NAMALWA (cell line): ENCODE measurements at places on chromosomes 2 and 18.

- no peak for DNase-seq
These were observed 118.3 kb upstream of the NETO1 start for GRCh38 chr18:72986103-72986502.

GRCh38 chr2:192669505-192670091 is 474.9 kb upstream of the TMEFF2 start:
- DNase-seq = peak; percentile 6

- no peak for DNase-seq
These were observed 43.6 kb downstream of the SRBD1 start for GRCh38 chr2:45567288-45567963.

- no peak for DNase-seq
These were observed 86.0 kb downstream of the TACR1 start for GRCh38 chr2:75113231-75113869.

DNA sequence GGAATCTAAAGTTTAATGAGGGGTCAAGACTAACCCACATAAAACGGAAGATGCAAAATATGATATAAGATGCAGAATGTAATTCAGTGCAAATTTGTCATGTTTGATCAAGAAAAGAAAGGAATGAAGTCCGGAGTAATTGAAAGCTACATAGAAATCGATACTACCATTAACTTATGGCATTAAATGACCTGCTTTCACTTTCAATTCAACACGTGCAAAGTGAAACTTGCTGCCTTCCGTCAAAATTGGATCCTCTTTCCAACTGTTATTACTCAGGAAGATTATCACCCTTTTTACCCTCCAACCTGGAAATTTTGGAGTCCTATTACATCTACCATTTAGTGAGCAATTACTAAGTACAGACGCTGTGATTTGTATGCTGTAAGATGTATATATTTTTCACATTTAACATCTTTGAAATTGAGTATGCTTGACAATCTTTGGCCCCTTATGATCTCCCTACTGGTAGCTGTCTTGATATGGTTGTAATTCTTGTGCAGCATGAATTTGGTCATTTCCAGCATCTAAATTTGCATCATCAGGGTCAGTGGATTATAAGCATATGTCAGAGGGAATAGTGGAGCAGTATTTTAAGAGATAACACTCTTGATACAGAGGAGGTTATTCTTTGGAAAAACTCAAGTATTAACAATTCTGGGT is 18.6 kb downstream of the UNC80 start:
- DNase-seq = peak; percentile 21

GRCh38 chr18:72868585-72869225 is 918 bp upstream of the NETO1 start:
- DNase-seq = no peak

DNA sequence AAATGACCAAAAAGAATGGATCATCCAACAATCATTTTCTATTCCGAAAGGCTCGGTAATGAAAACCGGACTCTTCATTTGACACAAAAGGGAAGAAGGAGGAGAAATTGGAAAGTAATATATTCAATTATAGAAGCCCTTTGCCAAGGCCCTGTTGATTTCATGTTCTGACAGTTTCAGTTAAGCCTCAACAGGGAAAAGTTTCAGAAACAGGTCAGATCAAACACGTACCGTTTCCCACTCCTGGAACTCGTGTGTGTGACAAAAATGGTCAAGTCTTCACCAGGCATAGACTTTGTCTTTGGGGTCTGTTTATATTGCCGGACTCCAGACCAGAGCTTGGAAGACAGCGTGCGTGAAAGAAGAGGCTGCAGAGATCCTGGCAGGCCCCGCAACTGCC is 101.3 kb upstream of the BCL2L11 start:
- DNase-seq = no peak

- DNase-seq = no peak
These were observed 37.5 kb downstream of the PAX8 start for GRCh38 chr2:113240915-113241911.

- DNase-seq = peak; percentile 52
These were observed 132.1 kb downstream of the MBP start for GRCh38 chr18:77000527-77000926.

DNA sequence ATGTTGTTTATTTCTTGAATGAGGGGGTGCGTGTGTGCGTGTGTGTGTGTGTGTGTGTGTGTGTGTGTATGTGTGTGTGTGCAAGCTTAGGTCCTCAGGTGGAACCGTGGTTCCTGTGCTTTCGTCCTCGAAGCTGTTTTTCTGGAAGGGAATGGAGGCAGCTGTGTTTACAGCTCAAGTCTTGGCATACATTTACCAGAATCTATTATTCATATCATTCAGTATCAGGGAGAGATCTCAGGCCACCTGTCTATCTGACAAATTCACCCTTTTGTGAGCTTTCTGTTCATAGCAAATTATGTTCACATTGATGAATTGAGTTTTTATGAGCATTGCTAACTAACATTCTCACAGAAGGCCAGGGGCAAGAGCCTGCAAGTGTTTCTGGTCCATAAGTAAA is 550.4 kb downstream of the ARHGAP15 start:
- no peak for DNase-seq

- DNase-seq = no peak
These were observed 149.6 kb downstream of the MYT1L start for GRCh38 chr2:2181493-2181892.

DNA sequence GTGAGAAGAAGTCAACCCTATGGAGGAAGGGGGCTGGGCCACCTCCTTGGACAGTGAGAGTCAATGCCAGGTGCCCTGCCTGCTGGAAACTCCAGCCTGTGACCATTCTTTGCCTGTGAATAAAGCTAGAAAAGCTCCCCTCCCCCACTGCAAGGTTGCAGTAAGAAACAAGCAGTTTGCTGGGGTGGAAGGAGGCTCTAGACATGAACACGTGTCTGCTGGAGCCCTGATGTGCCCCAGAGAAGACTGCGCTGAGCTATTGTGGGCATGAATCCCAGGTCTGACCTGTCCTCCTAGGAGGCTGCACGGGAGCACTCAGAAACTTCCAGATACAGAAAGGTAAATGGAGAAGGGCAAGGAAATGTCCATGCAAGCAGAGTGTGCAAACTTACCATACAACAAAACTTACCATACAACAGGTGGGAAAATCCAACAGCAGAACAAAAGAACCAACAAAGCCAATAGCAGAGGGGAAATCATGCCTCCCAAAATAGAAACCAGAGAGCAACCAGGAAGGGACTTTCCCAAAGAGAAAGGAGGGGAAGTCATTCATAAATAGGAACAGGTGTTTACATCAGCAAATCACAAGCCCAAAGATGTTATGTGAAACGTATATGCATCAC is 278.7 kb downstream of the BCL2 start:
- no peak for DNase-seq

GRCh38 chr2:161983866-161984265 is 90.1 kb downstream of the DPP4 start:
- DNase-seq = no peak

DNA sequence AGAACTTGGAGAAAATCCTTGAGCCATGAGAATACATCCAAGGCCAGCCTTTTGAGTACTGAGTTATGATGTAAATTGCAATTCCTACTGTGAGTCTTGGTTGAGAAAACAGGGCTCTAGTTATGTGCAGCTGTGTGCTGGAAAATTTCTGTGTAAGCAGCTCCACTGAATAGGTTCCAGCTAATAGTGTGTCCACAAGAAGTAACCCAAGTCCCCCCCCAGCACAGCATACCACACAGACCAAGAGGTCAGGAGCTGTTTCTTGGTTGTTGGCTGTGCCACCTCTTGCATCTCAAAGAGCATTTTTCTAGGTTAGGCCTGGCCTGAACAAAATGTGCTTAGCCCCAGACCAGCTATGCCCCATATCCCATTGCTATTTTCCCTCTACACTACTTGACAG is 36.8 kb upstream of the APCDD1 start:
- DNase-seq = no peak

- DNase-seq = peak; percentile 55
These were observed 2.5 kb upstream of the DUSP2 start for GRCh38 chr2:96147593-96148201.

- no peak for DNase-seq
These were observed 59.1 kb downstream of the NETO1 start for GRCh38 chr18:72808680-72809079.

GRCh38 chr2:98296440-98296839 is 49.8 kb upstream of the CNGA3 start:
- DNase-seq = no peak

DNA sequence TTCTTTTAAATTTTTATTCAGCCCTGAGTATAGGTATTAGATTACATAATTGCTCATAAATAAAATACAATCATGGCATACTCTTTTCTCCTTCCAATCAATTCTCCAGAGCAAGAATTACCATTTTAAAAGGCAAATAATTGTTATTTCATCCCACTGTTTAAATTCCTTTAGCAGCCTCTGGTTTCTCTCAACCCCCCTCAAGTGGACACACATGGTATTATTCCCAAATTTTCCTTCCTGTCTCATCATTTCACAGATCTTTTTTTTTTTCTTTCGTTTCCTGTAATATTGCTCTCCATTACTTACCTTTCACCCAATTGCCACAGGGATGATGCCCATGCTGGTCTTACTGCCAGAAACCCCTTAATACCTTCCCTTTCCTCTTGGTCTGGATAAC is 385.2 kb downstream of the RIT2 start:
- DNase-seq = no peak

DNA sequence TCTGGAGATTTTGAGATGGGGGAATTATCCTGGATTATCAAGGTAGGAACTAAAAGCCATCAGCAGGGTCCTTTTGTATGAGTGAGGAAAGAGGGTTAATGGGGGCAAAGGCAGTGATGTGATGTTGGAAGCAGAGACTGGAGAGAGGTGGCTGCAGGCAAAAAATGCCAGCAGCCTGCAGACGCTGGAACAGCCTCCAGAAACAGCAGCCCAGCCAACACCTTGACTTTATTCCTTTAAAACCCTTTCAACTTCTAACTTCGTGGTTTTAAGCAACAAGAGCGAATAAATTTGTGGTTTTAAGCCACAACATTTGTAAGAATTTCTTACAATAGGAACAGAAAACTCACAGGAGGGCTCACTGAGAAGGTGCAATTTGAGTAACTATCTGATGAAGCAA is 523.1 kb upstream of the HS6ST1 start:
- no peak for DNase-seq

DNA sequence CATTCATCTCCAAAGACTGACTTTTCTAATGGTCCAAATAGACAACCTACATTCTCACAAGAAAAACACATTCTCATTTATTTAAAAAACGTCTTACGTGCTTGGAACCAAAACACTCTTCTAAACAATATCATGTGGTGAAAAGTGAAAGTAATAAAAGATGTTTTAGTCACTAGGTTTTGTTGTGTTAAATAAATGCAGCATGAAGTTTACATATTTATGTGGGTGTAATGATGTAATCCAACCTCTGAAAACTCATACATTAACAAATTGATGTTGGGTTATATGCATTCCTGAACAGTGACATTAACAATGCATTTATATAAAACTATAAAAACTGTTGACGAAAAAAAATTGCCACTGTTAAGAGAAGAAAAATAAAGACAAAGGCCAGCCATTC is 55.1 kb upstream of the ACVR2A start:
- DNase-seq = no peak

- DNase-seq = no peak
These were observed 129.9 kb downstream of the SPTBN1 start for GRCh38 chr2:54586062-54586461.

DNA sequence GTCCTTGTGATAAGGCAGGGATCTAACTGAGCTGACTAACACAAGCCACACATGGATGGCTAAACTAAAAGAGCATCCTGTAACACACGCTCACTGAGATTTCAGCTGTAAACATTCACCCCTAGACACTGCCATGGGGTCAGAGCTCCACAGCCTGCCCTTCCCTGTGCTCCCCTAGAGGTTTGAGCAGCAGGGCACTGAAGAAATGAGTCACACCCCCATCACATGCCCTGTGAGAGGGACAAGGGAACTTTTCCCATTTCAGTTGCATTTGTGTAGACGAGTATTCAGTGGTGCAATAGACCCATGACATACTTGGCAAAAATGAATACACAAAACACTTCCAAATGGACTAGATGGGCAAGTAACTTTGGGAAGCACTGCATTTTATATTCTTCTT is 402.4 kb upstream of the LRRTM1 start:
- DNase-seq = no peak

- DNase-seq = peak; percentile 84
These were observed 1.8 kb downstream of the REL start for GRCh38 chr2:60882971-60883753.

GRCh38 chr2:81876624-81877023 is 1572.1 kb upstream of the LRRTM1 start:
- no peak for DNase-seq

GRCh38 chr2:225670111-225670974 is 270.8 kb downstream of the NYAP2 start:
- DNase-seq = peak; percentile 8

GRCh38 chr18:27627927-27628326 is 442.8 kb upstream of the CHST9 start:
- no peak for DNase-seq

DNA sequence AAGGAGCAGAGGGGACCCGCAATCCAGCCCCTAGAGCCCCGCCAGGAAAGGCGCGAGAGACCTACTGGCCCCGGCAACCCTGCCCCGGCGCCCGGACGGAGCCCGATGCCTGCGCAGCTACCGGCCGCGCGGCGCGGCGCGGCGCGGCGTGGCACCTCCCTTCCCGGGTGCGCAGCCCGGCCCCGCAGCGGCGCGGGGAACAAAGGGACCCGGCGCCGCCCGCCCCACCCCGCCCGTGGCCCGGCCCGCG is 307 bp downstream of the CDH2 start:
- DNase-seq = no peak

DNA sequence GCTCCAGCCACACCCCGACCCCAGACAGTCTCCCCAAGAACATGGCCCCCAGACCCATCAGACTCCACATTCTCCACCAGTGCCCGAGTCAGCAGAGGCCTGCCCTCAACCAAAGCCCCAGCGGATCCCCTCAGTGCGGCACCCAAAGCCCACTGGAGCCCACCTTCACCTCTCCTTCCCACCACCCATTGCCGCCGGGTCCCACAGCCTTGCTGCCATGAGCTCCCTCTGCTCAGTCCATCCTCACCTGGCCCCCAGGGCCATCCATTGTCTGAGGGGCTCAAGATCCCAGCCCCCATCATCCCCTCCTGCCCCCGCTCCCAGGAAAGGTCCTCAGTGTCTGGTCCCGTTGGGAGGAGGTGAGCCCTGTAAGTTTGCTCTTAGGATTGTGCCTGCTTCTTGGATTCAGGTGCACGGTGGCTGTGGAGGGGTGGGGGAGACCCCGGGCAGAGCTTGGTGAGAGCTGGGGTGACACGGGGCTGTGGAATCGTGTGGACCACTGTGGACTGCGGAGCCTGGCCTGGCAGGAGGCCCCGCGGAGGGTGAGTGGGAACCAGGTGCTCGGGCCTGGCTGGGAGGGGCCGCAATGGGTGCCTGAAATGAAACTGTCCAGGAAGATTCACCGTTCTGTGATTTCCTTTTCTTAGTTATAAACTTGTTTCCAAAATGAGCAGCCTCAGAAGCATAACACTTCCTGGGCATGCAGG is 32.7 kb upstream of the GPC1 start:
- DNase-seq = no peak

- no peak for DNase-seq
These were observed 144.0 kb downstream of the LDLRAD4 start for GRCh38 chr18:13362607-13363006.
